ENCODE measurements at places on chromosomes 2 and 18.

- DNase-seq: no peak
Measured at GRCh38 chr2:187546762-187547333, 7.4 kb downstream of the TFPI start.

DNA sequence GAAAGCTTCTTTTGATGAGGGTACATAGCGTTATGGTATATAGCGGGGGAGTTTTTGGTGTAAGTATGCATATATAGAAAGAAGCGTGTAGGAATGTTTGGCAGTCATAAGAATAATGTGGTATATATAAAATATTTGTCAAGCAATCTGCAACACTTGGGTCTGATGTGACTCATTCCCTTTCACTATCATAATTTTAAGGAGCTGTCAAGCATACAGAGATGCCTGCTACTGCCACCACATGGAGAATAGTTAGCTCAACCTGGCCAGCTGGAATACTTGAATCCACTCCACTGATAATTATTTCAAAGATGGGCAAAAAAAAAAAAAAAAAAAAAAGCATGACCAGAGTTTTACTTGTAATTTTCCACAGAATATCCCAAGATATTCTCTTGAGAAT, 559.8 kb upstream of the REG3G start:
- DNase-seq: no peak

GRCh38 chr2:235733761-235734160, 239.9 kb downstream of the AGAP1 start:
- no peak for DNase-seq

GRCh38 chr2:221085341-221085900, 486.7 kb downstream of the EPHA4 start:
- DNase-seq: no peak

- no peak for DNase-seq
Measured at GRCh38 chr2:190272457-190272842, 47.2 kb downstream of the HIBCH start.

- DNase-seq: no peak
Measured at GRCh38 chr2:64735504-64735903, 81.8 kb upstream of the SERTAD2 start.

GRCh38 chr2:34787341-34787740, 1188.2 kb upstream of the FAM98A start:
- no peak for DNase-seq

DNA sequence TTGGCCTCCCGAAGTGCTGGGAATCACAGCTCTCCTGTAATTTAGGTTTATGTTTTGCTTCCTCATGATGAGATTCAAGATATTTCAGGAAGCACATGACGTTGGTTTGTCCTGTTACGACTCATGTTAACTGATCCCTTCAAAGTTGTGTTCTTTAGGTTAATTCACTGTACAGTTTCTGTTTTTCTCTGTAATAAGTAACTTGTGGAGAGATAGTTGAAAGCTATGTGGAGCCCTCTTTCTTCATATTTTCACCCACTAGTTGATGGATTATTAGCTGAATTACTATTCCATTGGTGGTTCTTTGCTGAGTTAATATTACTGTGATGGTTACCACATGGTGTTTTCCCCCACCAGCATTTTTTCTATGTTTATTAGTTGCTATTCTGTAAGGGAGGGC, 18.3 kb upstream of the CHCHD5 start:
- no peak for DNase-seq

DNA sequence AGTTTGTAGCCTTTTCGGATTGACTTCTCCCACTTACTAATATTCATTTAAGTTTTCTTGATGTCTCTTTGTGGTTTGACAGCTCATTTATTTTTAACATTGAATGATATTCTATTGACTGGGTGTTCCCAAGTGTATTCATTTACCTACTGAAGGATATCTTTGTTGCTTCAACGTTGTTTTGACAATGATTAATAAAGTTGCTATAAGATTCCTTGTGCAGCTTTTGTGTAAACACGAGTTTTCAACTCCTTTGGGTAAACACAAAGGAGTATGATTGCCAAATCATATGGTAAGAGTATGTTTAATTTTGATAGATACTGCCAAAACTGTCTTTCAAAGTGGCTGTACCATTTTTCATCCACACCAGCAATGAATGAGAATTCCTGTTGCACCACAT, 1200.9 kb downstream of the DSC3 start:
- DNase-seq: no peak

Data from activated CD4-positive, alpha-beta T cell treated with anti-CD3 and anti-CD28 coated beads for 4 hours (primary cell).